ENCODE measurements at places on chromosomes 12 and 14.

- peak; percentile 59 for DNase-seq
These were observed 56.1 kb upstream of the FUT8 start for GRCh38 chr14:65356327-65356836.

DNA sequence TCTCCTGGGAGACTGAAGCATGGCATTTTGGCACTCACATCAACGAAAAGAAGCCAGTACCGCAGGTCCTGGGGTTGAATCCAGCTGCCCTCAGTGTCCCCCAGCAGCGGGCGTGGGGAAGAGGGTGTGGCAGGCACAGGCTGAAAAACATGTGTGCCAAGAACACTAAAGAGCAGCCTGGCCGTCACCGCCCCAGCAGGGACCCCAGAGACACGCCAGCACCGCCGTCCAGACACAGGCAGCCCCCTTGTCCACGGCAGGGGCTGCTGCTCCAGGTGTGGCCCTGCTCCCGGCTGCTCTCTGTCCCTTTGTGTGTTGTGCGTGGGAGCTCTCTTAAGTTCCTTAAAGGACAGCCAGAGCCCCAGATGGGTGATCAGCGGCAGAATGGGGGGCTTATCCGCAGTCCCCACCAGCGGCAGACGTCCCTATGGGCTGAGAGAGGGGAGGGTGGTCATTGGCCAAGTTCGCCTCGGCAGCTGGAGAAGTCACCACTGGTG lies 556 bp downstream of the PHETA1 start:
- DNase-seq: no peak

DNA sequence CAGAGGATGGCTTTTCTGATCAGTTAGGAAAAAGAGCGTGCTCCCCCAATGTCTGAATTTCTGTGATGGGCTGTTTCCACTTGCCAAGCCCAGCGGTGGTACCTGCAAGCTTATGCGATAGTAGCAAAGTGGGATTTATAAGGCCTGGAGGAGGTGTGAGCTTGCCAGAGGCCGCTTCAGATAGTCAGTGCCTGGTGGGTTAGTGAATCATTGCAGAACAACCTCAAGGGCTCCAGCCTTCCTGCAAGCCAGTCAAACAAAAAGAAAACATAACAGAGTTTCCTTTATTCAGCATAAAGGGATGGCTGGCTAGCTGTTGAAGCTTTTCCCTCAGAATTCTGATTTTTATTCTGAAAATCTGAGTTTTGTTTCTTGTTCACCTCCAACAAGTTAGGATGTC lies 7.6 kb upstream of the BMP4 start:
- no peak for DNase-seq

- no peak for DNase-seq
These were observed 39.5 kb upstream of the USP44 start for GRCh38 chr12:95590775-95591174.

- DNase-seq: no peak
These were observed 1.4 kb upstream of the HMGA2 start for GRCh38 chr12:65822732-65823512.

DNA sequence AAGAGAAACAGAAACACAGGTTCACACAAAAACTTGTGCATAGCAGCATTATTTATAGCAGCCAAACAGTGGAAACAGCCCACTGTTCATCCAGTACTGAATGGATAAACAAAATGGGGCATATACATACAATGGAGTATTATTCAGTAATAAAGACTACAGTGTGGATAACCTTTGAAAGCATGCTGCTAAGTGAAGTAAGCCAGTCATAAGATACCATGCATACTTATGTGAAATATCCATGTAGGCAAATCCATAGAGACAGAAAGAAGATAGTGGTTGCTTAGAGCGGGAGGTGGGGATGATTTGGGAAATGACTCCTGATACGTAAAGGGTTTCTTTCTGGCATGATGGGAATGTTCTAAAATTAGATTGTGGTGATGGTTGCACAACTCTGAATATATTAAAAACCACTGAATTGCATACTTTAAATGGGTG lies 99.4 kb downstream of the CRADD start:
- no peak for DNase-seq

DNA sequence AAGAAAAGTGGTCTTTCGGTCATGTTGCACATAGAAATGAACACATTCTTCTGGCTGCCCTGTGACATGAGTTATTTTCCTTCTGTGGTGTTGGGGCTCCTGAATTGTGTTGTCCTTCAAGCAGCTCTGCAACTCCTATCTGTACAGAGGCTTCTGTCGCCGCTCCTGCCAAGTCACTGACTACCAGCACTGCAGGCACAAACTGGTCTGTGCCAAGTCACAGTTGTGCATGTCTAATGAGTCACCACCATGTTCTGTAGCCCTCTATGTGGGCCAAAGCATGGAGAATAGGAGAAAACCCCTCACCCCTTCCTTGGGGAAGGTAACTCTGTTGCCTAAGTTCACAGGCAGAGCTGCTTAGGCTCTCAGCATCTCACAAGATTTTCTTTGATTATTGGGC lies 283.3 kb downstream of the RPL10L start:
- no peak for DNase-seq

DNA sequence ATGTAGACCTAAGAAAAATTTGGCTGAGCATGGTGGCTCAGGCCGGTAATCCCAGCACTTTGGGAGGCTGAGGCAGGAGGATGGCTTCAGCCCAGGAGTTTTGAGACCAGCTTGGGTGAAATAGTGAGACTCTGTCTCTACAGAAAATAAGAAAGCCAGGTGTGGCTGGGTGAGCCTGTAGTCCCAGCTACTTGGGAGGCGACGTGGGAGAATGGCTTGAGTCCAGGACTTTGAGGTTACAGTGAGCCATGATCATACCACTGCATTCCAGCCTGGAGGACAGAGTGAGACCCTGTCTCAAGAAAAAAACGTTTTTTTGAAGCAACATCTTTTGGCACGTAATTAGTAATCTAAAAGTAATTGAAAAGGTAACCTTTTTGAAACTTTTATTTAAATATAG lies 70.9 kb downstream of the FERMT2 start:
- no peak for DNase-seq

GRCh38 chr14:80607430-80608190 lies 333.9 kb downstream of the CEP128 start:
- no peak for DNase-seq

DNA sequence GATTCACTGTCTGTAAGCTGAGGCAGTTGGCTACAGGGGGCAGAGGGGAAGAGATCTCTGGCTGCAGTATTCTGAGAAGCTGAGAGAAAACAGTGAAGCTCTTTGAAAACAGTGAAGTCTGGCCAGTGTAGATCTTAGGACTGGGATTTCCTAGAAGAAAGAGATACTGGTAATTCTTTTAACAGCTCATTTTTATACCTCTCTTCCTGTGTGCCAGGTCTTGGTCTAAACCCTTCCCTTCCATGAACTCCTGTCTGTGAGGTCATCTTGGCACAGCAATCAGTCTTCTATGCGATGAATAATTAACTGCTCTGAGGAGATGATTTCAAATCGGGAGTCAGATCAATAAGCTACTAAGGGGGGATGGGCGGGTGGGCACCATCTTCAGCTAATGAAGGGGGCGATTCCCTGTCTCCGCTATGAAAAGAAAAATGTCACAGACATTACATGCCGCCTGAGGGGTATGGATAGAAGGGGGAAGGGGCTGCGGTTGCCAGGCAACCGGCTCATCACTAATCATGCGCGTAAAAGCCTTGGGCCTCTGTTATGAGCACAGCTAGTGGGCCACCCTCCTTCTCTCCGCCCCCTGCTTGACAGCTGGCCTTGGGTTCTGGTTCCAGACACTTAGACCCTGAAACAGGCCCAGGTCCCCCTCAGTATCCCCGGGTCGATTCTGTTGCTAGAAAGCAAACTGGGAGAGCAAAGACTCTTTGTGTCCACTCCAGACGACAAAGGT lies 75.3 kb upstream of the CEP83 start:
- peak; percentile 34 for DNase-seq

GRCh38 chr12:46480724-46481123 lies 108.2 kb upstream of the SLC38A2 start:
- DNase-seq: no peak

DNA sequence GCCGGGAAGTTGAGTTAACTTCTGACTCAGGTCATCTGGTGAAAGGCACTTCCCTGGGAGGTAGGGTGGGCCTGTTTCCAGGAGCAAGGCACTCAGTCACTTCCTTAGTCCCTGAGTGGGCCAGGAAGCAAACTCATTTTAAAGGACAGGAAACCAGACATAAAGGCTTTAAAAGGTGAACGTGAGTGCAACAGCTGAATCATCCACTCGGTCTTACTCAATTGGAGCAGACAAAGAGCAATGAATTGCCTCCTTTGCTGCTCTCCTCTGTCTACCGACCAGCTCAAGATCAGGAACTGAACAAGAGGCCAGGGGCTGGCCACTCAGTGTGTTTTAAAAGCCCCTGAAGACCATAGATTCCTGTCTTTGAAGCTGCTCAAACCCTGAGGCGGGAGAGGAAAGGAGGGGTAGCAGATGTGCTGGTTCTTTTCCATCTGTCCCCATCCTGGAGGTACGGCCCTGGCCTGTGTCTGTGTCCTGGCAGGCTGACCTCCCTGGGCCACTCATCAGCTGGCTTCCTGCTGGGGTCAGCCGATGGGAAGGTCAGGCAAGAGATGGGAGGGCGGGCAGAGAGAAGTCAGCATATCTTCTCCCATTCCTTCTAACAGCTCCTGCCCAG lies 148.9 kb downstream of the PPM1H start:
- peak; percentile 23 for DNase-seq

- peak; percentile 91 for DNase-seq
These were observed 33.2 kb downstream of the WBP11 start for GRCh38 chr12:14769969-14770495.

DNA sequence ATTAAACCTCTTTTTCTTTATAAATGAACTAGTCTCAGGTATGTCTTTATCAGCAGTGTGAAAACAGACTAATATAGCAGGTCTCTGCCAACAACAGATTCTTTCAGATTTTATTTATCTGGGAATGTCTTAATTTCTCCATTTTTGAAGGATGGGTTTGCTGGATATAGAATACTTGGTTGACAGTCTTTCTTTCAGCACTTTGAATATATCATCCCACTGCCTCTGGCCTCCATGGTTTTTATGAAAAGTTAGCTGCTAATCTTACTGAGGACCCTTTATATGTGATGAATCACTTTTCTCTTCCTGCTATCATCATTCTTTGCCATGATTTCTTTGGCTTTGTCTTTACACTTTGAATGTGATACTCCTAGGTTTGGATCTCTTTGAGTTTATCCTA lies 148.0 kb downstream of the ANO6 start:
- DNase-seq: no peak

DNA sequence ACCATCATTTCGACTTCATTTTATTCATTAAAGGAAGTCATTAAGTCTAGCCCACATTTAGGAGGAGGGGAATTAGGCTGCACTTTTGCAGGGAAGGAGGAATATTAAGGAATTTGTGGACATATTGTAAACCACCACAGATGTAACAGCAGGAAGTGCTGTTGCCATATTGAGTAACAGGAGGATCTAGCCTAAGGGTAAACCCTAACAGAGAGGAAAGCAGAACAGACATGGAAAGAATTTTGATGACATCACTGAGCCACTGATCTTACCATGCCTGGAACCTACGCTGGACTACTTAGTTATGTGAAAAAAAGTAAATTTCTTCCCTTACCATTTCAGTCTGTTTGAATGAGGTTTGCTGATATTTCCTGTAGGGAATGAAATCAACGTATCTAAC lies 100.7 kb upstream of the ATF7IP start:
- no peak for DNase-seq

Data from activated CD8-positive, alpha-beta T cell treated with anti-CD3 and anti-CD28 coated beads, Interleukin-2, amount 10 ng/mL, durations not matched to agents 7 days and 5 days (primary cell).